GM12878 (cell line): ENCODE measurements at places on chromosomes 11 and 22. TPM values are rescaled to one million over a fixed set of nuclear protein-coding genes. Genes with fewer than 3 reads are reported as not detected.

DNA sequence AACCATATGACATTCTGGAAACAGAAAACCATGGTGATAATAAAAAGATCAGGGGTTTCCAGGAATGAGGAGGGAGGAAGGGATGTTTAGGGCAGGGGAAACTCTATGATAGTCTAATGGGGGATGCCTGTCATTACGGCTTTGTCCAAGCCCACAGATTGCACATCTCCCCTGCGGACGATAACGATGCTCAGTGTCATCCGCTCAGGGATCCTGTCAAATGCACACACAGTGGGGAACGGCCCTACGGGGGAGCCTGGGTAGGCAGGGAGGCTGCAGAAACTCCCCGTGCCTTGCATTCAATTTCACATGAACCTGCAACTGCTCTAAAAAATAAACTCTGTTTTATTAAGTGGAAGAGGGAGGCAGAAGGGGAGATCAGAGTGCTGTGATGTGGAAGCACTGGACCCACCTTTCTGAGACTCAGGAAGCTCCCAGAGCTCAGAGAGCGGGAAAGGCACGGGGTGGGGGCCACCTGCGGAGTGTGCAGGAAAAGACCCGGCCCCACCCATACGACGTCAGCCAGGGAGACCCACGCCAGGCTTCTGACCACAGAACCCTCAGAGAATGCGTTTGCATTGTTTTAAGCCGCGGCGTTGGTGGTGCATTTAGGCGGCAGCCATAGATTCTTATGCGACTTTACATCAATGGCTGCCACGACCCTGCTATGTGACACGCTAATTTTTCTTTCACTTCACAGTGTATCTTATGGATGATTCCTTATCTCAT is 543.5 kb downstream of the BRD1 start:
- DNase-seq = no peak

- no peak for DNase-seq
Observed at GRCh38 chr11:13183094-13183825, 94.3 kb upstream of the BMAL1 start.

- DNase-seq = no peak
Observed at GRCh38 chr22:22080270-22080669, 97.7 kb upstream of the TOP3B start.

DNA sequence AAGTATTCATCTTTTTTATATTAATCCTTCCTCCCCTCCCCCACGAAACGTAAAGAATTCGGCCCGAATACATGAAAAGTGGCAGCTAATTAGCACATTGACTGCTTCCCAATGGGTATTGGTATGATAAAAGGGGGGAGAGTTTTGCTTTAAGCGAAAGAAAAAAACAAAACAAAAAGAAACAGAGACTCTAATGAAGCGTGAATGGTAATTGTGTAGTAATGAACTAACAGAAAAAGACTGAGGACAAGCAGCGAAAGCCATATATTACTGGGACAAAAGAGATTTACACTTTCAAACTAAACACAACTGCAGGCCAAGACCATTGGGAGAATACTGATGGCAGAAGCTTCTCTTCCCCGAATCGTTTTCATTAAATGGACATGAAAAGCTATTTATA is 2.5 kb downstream of the DBX1 start:
- DNase-seq = no peak

- no peak for DNase-seq
Observed at GRCh38 chr22:35688913-35689675, 28.6 kb upstream of the APOL5 start.

DNA sequence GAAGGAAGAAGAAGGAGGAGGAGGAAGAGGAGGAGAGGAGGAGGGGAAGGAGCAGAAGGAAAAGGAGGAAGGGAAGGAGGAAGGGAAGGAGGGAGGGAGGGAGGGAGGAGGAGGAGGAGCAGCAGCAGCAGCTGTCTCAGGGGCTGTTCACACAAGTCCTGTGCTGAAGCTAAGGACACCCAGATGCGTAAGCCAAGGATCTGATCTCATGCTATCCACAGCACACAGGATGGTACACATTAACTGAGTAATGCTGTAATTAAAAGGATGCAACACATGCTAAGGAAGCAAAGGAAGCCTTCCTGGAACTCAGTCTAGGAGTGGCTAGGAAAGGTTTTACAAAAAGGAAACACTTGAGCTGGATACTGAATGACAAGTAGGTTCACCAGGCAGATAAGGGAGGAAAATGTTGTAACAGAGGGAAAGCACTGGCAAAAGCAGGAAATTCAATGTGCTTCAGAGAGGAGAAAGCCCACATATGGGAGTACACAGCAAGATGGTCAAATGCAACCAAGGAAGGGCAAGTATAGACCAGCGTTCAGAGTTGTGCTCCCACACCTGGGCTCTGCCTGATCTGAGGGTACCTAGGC is 32.0 kb downstream of the TRIM66 start:
- DNase-seq = no peak

GRCh38 chr11:71456831-71457230 is 3.8 kb downstream of the NADSYN1 start:
- DNase-seq = no peak

DNA sequence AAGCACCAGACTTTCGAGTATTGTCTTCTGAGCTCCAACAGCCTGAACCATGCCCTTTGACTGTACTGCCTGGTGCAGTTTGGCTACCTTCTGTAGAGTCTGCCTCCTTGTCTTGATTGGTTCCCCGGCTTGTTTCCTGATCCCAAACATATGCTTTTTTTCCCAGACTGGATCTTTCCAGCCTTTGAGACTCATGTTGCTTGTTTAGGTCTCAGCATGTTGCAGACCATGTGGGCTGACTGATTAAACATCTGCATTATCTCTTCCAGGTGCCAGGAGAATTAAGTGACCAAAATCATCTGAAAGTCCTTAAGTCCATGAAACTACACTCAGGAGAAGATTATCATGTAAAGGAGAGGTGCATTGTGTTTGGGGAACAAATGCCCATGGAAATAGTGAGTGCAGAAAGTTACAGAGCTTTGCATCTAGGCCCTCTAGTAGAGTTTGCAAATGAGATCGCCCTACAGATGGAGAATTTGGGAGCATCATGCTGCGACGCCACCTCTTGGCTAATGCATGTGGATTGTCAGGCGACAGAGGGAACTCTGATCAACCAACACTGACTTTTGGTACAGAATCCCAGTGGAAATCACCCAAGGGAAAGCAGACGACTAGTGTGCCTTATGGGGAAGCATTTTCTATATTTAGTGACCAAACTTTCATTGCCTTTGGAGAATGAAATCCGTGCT is 188.8 kb downstream of the BLID start:
- no peak for DNase-seq

DNA sequence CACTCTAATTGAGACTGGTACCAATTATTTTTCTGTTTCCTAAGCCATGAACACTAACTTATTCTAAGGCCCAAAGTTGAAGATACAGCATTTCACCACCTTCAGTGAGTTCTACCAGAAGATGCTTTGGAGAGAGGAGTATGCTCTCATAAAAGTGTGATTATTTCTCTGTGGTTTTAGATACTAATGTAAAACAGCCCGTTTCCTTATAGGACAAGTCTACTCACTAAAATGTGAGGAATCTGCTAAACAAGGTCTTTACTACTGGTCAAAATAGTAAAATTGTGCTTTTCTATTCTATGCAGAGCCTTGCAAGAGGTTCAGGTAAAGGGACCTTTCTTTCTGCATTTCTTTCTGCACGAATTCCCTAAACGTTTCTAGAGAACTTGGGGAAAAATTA is 2.4 kb downstream of the LGR4 start:
- no peak for DNase-seq

DNA sequence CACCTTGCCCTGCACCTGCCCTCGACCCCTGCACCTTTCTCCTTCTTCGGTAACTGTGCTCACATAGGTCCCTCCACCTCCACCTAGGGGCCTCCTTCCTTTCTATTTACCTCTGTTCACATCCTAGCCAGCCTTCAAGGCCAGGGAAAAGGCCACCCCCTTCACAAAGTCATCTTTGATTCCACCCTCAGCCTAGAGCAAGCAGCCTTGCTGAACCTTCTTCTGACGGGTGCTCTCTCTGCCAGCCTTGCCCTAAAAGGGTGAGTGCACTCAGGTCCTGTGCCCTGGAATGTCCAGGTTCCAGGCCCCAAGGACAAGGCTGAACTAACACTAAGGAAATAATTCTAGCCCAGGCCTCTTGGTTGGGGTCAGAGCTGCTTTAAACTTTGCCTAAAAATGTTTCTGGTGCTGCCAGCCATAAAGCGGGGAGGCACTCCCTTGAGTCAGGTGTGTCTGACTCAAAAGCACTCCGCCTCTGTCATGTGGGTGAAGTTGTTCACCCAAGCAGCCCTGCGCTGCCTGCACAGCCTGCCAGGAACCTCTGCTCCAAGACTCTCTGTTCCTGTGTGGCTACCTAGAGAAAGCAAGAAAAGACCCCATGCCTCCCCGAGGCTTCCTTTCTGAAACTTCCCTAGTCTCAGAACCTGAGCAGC is 9.2 kb upstream of the FAM83F start:
- no peak for DNase-seq

GRCh38 chr11:106540001-106540400 is 462.5 kb downstream of the AASDHPPT start:
- DNase-seq = no peak

GRCh38 chr22:43273902-43274484 is 69.2 kb downstream of the SCUBE1 start:
- DNase-seq = peak; percentile 13

GRCh38 chr11:87743007-87743406 is 432.2 kb downstream of the RAB38 start:
- DNase-seq = no peak

- no peak for DNase-seq
Observed at GRCh38 chr11:76315182-76315853, 65.6 kb downstream of the THAP12 start.

DNA sequence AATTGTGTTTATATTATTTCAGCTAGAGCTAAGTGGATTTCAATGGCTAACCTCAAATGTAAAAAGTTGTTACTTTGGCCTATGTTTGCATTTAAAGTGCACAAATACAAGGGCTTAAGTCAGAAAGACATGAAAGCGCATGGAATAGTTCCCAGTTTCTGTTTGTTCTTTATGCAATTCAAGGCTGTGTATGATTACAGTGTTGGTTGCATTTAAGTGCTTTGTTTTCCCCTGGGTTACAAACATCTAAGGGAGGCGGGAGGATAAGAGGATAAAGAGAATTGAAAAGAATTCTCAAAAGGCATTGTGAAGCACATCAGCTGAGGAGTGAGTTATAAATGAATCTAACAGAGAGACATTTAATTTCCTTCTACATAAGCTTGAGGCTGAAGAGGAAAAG is 453.4 kb downstream of the NTM start:
- no peak for DNase-seq

- DNase-seq = no peak
Observed at GRCh38 chr11:17513853-17514252, 30.4 kb downstream of the USH1C start.

DNA sequence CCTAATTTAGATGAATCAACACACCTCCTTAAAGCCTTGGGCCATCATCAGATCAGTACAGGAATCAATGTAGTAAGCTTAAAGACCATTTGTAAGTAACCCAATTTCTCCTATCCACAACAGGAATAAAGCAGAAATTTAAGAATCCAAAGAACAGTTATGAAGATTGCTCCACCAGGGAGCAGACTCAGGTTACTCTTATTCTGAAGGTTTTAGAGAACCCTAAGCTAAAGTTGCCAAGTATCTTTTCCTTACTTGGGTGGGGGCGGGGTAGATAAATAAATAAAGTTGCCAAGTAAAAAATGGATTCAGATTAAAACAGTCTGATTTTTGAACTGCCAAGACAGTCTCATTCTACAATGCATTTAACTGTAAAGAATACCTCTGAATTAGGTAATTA is 18.1 kb downstream of the CKAP5 start:
- no peak for DNase-seq

GRCh38 chr11:45252134-45252856 is 33.8 kb downstream of the SYT13 start:
- DNase-seq = no peak

DNA sequence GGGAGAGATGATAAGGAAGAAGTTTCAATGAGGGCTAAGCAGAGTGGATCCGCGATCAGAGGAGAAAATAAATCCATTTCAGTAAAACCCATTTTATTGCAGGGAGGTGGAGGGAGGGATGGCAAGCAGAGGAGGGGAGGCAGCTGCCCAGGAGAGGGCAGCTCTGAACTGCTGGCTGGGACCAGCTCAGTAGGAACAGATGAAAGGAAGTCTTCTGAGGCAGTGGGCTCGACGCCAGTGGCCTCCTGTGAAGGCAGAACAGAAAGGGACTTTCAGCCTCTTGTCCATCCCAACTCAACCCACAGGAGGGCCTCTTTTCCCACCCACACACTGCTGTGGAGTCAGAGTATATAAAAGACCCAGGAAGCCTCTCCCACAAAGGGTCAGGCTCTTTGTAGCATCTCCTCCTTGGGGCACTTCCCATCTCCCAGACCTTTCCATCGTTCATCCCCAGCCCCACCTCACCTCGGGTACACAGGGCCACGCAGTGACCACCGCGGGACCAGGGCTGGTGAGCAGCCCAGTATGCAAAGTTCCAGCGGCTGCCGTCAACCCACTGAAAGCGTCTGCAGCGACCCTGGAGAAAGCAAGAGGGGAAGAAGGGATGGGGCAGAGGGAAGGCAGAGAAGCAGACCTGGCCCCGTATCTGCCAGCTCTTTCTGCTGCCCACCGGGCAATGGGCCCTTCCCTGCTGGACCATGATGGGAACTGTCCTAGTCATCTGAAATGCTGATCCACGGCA is 3.0 kb downstream of the PRG2 start:
- no peak for DNase-seq

DNA sequence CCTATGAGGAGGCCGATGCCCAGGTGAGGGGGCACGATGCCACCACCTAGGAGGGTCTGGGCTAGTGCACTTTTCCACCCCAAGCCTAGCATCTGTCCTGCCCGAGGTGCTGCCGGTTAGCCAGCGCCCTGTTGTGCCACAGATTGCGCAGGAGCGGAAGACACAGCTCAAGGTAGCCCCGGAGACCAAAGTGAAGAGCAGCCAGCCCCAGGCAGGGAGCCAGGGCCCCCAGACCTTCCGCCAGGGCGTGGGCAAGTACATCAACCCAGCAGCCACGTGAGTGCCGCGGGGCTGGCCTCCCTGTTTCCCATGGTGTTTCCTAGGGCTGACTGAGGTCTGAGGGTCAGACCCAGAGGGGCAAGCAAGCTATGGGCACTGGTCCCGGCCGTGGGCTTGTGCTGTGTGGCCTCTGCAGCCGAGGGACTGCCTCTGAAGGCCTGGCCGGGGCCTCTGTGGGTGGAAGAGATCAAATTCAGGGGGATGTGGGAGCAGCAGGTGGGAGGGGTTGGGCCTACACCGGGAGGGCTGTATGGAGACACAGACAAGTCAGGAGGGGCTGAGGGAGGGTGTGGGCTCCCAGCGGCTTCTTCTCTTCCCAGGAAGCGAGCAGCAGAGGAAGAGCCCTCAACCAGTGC is 29.1 kb downstream of the PPIL2 start:
- DNase-seq = no peak

- no peak for DNase-seq
Observed at GRCh38 chr11:5564259-5565019, 16.1 kb upstream of the OR52H1 start.

ACRV1 gene
- 0.21 TPM in 1 of 2 replicates, not detected in the other for total RNA-seq

LDHAL6A gene
- not detected in 2 replicates for total RNA-seq

DDI1 gene
- total RNA-seq = not detected in 2 replicates

NAV2 gene
- 6.1 and 6.5 TPM in 2 replicates for total RNA-seq

ST14 gene
- total RNA-seq = 1.4 and 1.6 TPM in 2 replicates

CDKN1C gene
- 0.19 and 0.21 TPM in 2 replicates for total RNA-seq

PVALB gene
- total RNA-seq = not detected in 2 replicates

ZNF70 gene
- 2.3 and 2.4 TPM in 2 replicates for total RNA-seq

SRRD gene
- total RNA-seq = 27.5 and 32.9 TPM in 2 replicates

KRTAP5-8 gene
- total RNA-seq = 0.36 TPM in 1 of 2 replicates, not detected in the other

CRACR2B gene
- total RNA-seq = 29.6 and 32.6 TPM in 2 replicates
